Astrocyte (in vitro differentiated cells and primary cell): ENCODE measurements at places on chromosomes 13 and 19. TPM values are rescaled to one million over a fixed set of nuclear protein-coding genes. Genes with fewer than 3 reads are reported as not detected.

The KCNK6 gene
- 8.6 and 10.8 TPM in 2 replicates for total RNA-seq

The PSG1 gene
- 0.52 and 1.0 TPM in 2 replicates for total RNA-seq

DNA sequence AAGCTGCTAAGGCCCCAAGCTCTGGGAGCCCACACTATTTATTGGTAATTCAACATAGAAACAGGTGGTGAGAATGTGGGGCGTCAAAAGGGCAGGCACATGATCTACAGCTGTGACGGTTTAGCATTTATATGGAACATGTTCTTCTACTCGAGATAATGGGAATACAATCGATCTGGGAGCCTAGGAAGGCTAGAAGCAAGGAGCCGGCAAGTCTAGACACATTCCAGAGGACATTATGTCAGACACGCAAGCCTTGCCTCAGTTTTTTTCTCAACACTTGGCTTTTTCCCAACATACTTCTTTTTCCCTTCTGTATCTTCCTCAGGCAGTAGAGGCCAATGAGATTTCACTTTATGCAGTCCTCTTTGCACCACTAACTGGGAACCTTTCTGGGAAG, 315.7 kb upstream of the SLITRK5 start:
- no peaks in the 10 kb centered on the region for H3K36me3 ChIP-seq
- no peak for DNase-seq
- no peaks in the 10 kb centered on the region for H3K4me1 ChIP-seq
- H3K27me3 ChIP-seq = no peaks in the 10 kb centered on the region
- no peak overlapping the region for H3K4me3 ChIP-seq
- H3K27ac ChIP-seq = no peak overlapping the region

The UQCRFS1 gene
- 30.3 and 33.1 TPM in 2 replicates for total RNA-seq

GRCh38 chr19:1882786-1883692, 2.3 kb downstream of the ABHD17A start:
- H3K27me3 ChIP-seq = no peaks in the 10 kb centered on the region
- H3K36me3 ChIP-seq = peaks cover 4% of the 10 kb centered on the region
- peaks cover 26% of the 10 kb centered on the region for H3K4me1 ChIP-seq

DNA sequence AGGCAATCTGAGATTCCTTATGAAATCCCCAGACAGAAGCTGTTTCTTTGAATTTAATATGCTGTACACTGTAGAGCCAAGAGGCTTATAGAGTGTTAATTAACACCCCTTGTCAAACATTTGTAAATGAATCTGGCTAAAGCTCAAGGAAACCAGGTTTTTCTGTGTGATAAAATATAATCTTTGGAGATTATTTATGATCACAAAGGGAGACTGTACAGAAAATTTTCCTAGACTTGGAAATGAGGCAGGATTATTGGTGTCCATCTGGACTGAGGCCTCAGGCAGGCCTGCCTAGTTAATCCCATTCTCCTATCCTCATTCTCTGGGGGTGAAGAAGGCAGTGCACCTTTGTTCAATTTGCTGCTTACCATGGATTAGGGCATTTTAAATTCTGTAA, 17.8 kb downstream of the KL start:
- no peak overlapping the region for H3K27ac ChIP-seq
- no peaks in the 10 kb centered on the region for H3K4me1 ChIP-seq
- H3K36me3 ChIP-seq = no peaks in the 10 kb centered on the region
- no peaks in the 10 kb centered on the region for H3K27me3 ChIP-seq
- no peak for DNase-seq

DNA sequence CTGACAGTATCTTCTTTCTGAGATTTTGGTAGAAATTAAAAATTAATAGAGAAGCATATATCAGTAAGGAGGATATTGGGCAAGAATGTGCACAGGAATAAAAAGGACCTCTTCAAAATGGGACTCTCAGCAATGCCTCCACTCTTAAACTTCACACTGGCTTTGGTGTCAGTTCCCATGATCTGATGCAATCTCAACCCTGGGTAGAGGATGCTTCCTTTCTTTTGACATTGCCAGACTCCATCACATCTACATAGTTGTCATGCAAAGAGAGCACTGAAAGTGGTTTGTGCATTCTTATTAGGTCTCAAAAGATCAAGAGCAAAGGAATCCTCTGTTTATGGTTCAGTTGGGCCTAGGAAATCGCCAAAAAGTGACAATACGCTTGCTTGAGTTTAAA, 26.3 kb downstream of the STARD13 start:
- no peaks in the 10 kb centered on the region for H3K27me3 ChIP-seq
- no peak for DNase-seq
- no peak overlapping the region for H3K4me3 ChIP-seq
- H3K27ac ChIP-seq = no peak overlapping the region

The PTGER1 gene
- total RNA-seq = 0.41 and 0.91 TPM in 2 replicates

The DUS3L gene
- total RNA-seq = 18.4 and 19.7 TPM in 2 replicates

The CNMD gene
- not detected in 2 replicates for total RNA-seq

DNA sequence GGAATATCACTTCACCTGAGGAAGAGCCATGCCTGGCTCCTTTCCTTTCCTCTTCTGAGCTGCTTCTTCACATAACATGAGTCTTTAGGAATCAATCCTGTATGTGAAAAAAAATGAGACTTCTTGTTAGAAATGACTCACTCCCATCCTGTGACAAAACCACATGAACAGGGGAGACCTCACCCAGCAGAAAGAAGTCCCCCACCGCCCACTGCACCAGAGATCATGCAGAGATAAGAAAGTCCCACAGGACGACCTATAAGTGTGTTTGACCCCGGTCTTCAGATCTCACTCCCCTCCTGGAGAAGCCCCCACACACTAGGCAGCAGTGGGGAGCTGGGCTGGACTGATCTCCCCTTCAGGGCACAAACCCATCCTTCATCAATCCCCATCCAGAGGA, 7.8 kb downstream of the ZNF600 start:
- H3K27me3 ChIP-seq = no peaks in the 10 kb centered on the region
- DNase-seq = no peak
- H3K4me3 ChIP-seq = no peak overlapping the region
- no peak overlapping the region for H3K27ac ChIP-seq
- H3K4me1 ChIP-seq = no peaks in the 10 kb centered on the region
- H3K36me3 ChIP-seq = no peaks in the 10 kb centered on the region

GRCh38 chr13:50798923-50799322, 44.6 kb downstream of the DLEU7 start:
- no peaks in the 10 kb centered on the region for H3K36me3 ChIP-seq
- H3K4me1 ChIP-seq = peaks cover 29% of the 10 kb centered on the region
- peak; percentile 78 for DNase-seq
- H3K27me3 ChIP-seq = no peaks in the 10 kb centered on the region
- no peak overlapping the region for H3K27ac ChIP-seq
- no peak overlapping the region for H3K4me3 ChIP-seq

The DENND1C gene
- 0.19 TPM in 1 of 2 replicates, not detected in the other for total RNA-seq

DNA sequence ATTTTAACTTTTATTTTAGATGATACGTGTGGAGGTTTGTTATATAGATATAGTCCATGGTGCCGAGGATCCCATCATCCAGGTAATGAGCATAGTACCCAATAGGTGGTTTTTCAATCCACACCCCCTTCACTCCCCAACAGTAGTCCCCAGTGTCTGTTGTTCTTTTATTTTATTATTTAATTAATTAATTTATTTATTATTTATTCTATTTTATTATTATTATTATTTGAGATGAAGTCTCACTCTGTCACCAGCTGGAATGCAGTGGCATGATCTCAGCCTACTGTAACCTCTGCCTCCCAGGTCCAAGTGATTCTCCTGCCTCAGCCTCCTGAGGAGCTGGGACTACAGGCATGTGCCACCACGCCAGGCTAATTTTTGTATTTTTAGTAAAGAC, 2086.2 kb downstream of the PCDH9 start:
- H3K4me3 ChIP-seq = no peak overlapping the region
- no peaks in the 10 kb centered on the region for H3K36me3 ChIP-seq
- H3K27ac ChIP-seq = no peak overlapping the region
- no peaks in the 10 kb centered on the region for H3K27me3 ChIP-seq
- no peaks in the 10 kb centered on the region for H3K4me1 ChIP-seq

DNA sequence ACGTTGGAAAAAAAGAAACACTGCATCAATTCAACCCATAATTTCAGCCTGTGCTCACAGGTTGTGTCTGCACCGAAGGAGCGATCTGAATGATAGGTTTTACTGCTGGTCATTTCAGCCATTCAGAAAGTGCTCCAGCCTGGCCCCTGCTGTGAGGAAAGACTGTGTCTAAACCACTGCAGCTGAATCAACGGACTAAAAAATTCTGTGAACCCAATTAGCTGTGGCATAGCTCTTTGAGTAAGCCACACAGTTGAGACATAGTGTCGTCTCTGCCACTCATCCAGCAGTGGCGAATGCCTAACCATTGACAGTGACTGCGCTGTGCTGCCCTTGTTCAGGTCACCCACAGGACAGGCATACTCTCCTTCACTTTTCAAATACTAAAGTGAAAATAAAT, 179.8 kb downstream of the COG6 start:
- no peak for DNase-seq
- no peaks in the 10 kb centered on the region for H3K4me1 ChIP-seq
- no peaks in the 10 kb centered on the region for H3K36me3 ChIP-seq
- H3K27me3 ChIP-seq = no peaks in the 10 kb centered on the region

GRCh38 chr19:39935364-39935661, 879 bp upstream of the FCGBP start:
- no peak for DNase-seq
- H3K36me3 ChIP-seq = no peaks in the 10 kb centered on the region
- no peak overlapping the region for H3K4me3 ChIP-seq
- H3K27me3 ChIP-seq = no peaks in the 10 kb centered on the region

DNA sequence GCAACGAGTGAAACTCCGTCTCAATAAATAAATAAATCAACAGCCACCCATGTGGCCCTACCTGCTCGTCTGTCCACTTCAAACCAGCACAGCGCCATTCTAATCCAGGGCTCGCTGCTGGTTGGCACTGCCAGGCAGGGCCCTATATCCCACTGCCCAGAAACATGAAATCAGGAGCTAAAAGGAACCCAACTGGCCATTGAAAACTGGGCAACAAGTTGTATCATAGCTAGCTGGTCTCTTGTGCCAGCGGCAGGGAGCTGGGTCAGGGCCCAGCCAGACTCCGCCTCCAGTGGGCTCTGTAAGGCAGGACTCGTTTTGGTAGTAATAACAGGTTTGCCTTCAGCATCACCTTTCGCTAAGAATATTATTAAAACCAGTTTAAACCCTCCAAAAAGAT, 39.3 kb downstream of the GGACT start:
- no peak for DNase-seq
- peaks cover 5% of the 10 kb centered on the region for H3K4me1 ChIP-seq
- no peak overlapping the region for H3K4me3 ChIP-seq
- no peaks in the 10 kb centered on the region for H3K27me3 ChIP-seq

DNA sequence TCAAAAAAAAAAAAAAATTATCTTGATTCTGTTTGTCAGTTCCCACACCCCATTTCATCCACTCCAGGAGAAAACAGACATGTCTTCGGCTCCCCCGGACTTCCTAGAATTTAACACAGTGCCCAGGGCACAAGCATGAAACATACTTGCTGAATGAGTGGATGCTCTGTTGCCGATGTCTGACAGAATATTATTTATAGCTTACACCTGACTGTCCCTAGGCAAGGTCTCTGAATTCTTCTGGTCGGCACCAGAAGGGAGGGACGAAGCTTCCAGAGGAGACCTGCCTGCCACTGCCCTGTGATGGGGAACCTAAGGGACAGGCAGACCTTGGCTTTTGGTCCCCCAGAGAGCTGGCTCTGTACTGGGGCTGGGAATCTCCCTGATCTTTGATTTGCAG, 43.9 kb upstream of the PEG3 start:
- H3K4me1 ChIP-seq = no peaks in the 10 kb centered on the region
- H3K36me3 ChIP-seq = no peaks in the 10 kb centered on the region
- H3K27ac ChIP-seq = no peak overlapping the region
- no peak for DNase-seq

GRCh38 chr19:47663435-47663910, 49.7 kb upstream of the EHD2 start:
- H3K27ac ChIP-seq = peak overlapping the region; percentile 98
- H3K4me1 ChIP-seq = peaks cover 50% of the 10 kb centered on the region
- peak overlapping the region; percentile 54 for H3K4me3 ChIP-seq
- no peaks in the 10 kb centered on the region for H3K27me3 ChIP-seq
- no peaks in the 10 kb centered on the region for H3K36me3 ChIP-seq

The COLGALT1 gene
- 137 and 152 TPM in 2 replicates for total RNA-seq

The LHFPL6 gene
- total RNA-seq = 29.5 and 31.4 TPM in 2 replicates

DNA sequence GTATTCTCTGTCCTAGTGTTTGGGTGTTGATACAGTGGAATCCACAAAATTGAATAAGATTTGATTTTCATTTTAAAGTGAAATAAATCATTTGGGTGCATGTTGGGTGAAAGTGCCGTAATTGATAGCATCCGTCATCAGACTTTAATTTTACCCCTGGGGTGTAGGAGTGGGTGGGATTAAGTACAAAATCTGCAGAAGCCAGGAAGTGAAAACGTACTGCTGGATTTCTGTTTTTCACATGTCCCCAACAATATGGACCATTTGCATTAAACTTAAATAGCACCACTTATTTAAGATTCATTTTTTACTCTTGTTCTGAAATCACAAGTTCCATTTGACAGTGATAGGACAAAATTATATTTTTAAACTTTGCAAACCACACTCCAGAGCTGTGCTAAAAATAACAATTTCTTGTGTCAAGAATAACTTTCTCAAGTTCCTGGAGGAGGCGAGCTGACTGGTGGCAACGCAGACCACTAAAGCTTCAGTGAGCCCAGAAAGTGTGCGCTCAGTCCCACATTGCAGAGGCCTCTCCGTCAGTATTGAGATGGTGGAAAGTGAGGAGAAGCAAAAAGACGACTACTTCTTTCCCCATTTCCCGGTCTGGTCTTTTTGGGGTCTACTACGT, 71.3 kb downstream of the ARHGEF7 start:
- H3K27ac ChIP-seq = no peak overlapping the region
- peaks cover 18% of the 10 kb centered on the region for H3K4me1 ChIP-seq
- DNase-seq = no peak

The GSX1 gene
- total RNA-seq = not detected in 2 replicates

DNA sequence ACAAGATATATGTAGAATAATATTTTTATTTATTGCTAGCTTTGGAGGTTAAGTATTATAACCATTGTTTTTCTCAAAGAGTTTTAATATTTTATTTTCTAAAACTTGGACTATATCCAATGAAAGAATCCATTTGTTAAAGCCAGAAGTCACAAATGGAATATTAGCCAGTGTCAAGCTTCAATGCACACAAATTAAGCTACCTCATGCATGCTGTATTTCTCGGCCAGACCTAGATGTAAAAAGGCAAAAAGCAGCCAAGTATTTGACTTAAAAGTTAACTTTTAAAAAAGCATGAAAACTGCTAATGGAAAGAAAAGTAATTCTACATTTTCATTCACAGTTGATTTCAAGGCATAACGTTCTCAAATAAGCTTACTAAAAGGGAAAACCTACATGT, 160.0 kb upstream of the ATXN8OS start:
- H3K4me3 ChIP-seq = no peak overlapping the region
- H3K36me3 ChIP-seq = no peaks in the 10 kb centered on the region
- H3K27ac ChIP-seq = no peak overlapping the region

- H3K4me1 ChIP-seq = no peaks in the 10 kb centered on the region
- no peaks in the 10 kb centered on the region for H3K27me3 ChIP-seq
- no peak overlapping the region for H3K27ac ChIP-seq
- no peak for DNase-seq
- no peaks in the 10 kb centered on the region for H3K36me3 ChIP-seq
These were observed 10.6 kb downstream of the SLC15A1 start for GRCh38 chr13:98741741-98742435.
